Stimulated activated CD4-positive, alpha-beta T cell treated with anti-CD3 and anti-CD28 coated beads, Interleukin-15, amount 100 ng/mL, for 48 hours (primary cell): ENCODE measurements at places on chromosomes 3 and 15.

DNA sequence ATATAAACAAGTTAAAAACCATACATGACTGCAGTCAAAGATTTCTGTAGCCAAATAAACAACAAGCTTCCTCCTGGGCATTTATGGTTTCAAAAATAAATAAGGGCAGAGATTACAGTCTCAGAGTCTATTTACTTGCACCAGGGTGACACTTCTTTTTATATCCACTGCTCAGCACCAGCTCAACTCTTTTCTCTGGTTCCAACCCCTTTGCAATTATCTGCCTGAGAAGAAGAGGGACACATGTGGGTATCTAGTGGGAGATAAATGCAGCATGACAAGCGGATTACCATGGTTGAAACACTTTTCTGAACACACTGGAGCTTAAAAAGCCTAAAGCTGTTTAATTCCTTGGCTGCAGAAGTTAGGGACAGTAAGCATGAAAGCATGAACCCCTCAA lies 311.5 kb downstream of the CNTN3 start:
- no peak for DNase-seq

- DNase-seq, result no peak
These were observed 41.5 kb downstream of the CSNK1G1 start for GRCh38 chr15:64314456-64314855.

DNA sequence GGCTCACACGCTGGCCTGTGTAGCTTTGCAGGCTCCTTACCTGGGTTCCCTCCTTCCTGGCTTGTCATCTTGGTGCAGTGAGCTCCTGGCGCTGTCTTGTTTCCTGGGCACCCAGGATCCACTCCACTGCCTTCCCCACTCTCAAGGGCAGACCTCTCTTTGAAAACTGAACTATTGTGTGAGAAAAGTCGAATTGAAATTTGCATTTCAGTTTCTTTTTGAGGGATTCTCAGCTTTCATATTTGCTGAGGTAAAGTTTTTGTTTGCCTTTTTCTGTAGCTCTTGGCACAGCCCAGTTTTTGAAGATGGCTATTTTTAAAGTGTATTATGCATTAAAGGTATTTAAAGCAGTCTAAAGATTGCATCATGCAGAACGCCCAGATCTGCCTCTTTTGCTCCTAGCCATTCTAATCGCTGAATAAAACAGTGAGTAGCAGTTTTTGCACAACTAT lies 70.1 kb downstream of the CCK start:
- no peak for DNase-seq

- DNase-seq, result no peak
These were observed 103.7 kb upstream of the TGFBR2 start for GRCh38 chr3:30502742-30503073.

DNA sequence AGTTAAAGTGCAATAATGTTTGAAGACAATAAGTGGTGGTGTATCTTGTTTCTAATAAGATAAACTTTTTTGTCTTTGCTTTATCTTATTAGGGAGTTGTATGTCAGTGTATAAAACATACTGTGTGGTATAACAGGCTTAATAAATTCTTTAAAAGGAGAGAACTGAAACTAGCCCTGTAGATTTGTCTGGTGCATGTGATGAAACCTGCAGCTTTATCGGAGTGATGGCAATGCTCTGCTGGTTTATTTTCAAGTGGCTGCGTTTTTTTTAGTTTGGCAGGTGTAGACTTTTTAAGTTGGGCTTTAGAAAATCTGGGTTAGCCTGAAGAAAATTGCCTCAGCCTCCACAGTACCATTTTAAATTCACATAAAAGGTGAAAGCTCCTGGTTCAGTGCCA lies 2.7 kb downstream of the RPL15 start:
- no peak for DNase-seq

- DNase-seq, result no peak
These were observed 15.9 kb downstream of the ADCY5 start for GRCh38 chr3:123432832-123433523.

GRCh38 chr3:23701716-23702597 lies 103.8 kb upstream of the UBE2E1 start:
- DNase-seq, result no peak

DNA sequence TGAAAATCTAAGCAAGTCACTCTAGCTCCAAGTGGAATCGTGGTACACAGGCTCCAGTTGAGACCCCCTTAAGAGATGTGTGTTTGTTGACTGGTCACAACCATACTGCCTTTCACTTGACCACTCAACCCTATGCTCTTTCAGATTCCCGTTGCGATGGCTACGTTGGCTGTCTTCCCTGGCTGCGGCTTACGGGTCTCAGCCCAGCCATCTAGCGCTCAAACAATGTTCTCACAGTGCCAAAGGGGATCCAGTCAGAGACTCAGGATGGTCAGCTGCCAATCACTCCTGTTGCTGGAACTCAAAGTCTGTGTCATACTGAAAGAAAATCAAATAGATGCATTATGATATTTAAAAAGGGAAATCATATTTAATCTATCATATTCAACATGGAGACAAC lies 237.6 kb downstream of the ITPR1 start:
- DNase-seq, result no peak

- no peak for DNase-seq
These were observed 60.5 kb upstream of the ACKR4 start for GRCh38 chr3:132536442-132537153.

GRCh38 chr15:67542420-67543347 lies at the start of gene MAP2K5:
TSS of gene MAP2K5 (plus strand) at chr15:67542703. CDS start at chr15:67543336, 633 bp downstream.
- peak; percentile 59 for DNase-seq

GRCh38 chr3:103421460-103421859 lies 986.6 kb downstream of the ZPLD1 start:
- DNase-seq, result no peak

GRCh38 chr3:52290596-52291507 lies 3.2 kb downstream of the GLYCTK start:
- DNase-seq, result no peak

DNA sequence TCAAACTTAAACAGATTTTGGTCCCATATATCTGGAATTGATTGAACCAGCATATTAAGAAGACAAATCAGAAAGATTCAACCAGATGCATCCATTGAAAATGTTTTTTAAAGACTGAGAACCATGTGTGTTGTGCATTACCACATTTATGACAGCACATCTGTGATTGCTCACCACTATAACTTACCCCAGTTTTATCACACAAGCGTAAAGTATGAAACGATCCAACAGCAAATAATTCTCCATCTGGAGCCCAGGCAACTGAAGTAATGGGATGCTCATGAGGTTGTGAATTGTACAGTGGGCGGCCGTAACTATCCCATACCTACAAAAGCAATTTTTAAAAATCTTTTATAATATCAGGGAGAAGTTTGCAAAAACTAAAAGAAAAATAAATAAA lies 43.2 kb downstream of the IFT80 start:
- DNase-seq, result no peak

DNA sequence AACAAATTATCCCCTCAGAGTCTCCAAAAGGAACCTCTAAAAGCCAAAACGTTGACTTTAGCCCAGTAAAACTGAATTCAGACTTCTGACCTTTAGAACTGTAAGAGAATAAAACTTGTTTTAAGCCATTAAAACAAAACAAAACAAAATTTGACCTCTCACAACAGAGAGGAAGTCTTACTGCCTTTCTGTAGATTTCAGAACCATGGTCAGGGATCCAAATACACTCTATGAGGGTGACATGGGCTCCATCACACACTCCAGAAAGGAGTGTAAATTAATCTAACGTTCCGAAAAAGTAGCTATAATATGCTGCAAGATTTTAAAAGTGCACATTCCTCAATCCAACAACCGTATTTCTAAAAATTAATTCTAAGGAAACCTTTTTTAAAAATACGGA lies 19.2 kb upstream of the RPL14 start:
- no peak for DNase-seq

DNA sequence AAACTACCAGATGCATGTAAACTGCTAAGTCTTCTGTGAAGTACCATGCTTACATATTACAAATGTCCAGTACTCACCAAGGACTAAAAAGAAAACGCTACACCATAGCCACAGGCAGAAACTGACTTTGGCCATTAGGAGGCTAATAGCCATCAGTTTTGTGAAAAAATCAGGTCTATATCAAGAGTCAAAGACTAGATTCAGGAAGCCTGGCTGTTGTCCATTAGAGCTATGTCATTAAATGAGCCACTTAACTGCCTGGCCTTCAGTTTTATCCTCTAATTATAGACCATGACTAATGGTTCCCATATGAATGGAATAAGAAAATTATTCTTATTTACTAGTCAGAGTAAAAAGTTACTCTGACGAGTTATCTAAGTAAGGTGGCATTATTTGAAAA lies 144.1 kb downstream of the VPS13C start:
- DNase-seq, result no peak

DNA sequence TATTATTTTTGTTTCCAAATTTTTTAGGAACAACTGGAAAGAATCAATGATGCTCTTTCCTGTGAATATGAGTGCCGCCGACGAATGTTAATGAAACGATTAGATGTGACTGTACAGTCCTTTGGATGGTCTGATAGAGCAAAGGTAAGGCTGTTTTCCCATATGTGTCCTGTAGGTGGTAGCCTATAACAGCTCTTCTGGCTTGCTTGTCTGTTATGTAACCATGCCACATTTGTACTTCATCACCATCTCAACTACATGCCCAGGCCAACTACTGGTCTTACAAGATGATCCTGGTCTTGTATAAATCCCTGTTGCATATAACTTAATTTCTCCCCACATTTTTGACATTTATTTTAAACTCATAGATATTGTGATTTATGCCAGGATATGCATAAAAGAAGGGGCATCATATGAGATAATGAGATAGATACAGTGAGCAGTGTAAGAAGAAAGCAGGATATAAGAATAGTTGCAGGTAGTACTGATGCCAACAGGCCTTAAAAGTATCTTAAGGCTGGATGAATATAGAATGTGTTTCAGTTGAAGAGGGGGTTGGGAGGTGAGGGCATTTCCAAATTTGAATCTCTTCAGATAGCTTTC lies 20.3 kb downstream of the FAM98B start:
- DNase-seq, result peak; percentile 6

DNA sequence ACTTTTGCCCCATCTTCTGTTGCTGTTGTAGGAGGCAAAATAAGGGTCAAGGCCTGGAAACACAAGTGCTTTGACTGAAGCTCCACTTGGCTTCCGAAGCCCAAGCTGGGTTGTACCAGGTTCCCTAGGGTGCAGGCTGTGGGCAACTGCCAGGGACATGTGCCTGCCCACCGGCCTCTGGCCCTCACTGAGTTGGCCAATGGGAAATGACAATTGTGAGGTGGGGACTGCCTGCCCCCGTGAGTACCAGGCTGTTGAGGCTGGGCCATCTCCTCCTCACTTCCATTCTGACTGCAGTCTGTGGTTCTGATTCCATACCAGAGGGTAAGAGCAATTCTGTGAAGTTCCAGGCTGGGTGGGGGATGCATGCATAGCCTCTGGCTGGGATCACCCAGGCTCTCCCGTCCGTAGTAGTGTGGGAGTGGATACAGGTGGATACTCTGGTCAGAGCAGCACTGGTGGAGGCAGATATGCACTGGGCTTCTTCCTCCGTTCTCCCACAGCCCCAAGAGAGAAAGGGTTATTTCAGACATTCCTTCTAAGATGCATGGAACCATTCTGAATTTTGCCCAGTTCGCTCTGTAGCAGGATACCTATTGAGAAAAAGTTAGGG lies at the start of gene ADIPOQ:
Gene ADIPOQ, plus strand, starts transcription at position 285 of the 613 bp plus-strand sequence. CDS start 10,349 bp downstream, outside the sequence.
- no peak for DNase-seq

DNA sequence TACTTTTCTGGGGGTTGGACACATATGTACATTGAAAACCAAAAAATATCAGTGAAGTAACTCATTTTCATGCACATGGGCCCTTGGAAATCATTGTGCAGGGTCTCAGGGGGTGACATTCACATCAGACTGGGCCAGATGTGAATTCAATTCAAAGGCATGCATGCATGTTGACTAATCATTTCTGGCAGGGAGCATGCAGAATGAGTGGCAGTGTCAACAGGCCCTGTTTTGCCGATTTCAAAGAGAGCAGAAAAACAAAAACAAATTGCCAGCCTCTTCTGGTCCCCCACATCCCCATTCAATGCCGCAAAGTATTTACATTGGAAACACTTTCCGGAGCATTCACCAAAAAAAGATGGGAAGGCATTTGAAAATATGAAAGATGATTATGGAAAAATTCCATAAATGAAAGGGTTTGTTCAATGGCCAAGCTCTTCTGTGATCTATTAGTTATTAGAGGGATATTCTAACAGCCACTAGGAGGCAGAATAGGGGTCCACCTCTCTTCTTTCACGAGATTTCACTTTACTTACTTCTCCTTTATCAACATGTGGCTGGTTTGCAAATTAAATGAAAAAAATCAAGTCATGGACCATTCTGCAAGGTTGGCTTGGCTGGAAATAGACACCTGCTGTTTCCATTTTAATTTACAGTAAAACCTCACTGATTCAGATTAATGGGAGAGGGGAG lies 119.9 kb upstream of the FEZF2 start:
- no peak for DNase-seq

GRCh38 chr3:134364061-134364935 lies 9.9 kb downstream of the AMOTL2 start:
- DNase-seq, result no peak

- no peak for DNase-seq
These were observed 16.7 kb upstream of the SECISBP2L start for GRCh38 chr15:49062900-49063299.

DNA sequence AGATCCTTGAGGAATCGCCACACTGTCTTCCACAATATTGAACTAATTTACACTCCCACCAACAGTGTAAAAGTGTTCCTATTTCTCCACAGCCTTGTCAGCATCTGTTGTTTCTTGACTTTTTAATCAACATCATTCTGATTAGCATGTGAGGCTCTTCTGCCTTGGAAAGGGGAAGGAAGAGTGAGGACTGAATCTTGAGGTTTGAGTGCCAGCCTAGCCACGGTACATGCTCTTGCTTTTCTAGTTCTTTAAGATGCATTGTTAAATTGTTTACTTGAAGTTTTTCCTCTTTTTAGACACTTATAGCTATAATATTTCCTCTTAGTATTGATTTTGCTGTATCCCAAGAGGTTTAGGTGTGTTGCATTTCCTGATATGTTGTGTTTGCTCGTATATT lies 596.1 kb downstream of the OTOL1 start:
- no peak for DNase-seq

DNA sequence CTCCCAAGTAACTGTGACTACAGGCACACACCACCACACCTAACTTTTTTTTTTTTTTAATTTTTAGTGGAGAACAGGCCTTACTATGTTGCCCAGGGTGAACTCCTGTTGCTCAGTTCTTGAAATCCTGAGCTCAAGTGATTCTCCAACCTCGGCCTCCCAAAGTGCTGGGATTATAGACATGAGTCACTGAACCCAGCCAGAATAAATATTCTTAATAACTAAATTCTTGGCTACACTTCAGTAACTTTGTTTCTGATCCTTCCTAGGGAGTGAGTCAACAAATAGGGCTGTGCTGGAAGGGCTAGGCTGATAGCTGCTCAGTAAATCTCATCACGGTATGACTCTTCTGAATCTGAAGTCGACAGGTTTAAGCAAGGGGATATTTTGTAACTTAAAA lies 56.6 kb downstream of the P3H2 start:
- DNase-seq, result no peak

GRCh38 chr15:42996871-42997270 lies 76.3 kb upstream of the TTBK2 start:
- no peak for DNase-seq
